ENCODE measurements at places on chromosomes 4 and X.
A peak's percentile ranks its signal among the peaks of the same experiment; 100 is the strongest.

GRCh38 chr4:89123451-89123851 lies 12.1 kb downstream of the TIGD2 start:
- no peak for DNase-seq

GRCh38 chr4:45442466-45442865 lies 681.4 kb downstream of the GABRG1 start:
- DNase-seq = peak; percentile 24

DNA sequence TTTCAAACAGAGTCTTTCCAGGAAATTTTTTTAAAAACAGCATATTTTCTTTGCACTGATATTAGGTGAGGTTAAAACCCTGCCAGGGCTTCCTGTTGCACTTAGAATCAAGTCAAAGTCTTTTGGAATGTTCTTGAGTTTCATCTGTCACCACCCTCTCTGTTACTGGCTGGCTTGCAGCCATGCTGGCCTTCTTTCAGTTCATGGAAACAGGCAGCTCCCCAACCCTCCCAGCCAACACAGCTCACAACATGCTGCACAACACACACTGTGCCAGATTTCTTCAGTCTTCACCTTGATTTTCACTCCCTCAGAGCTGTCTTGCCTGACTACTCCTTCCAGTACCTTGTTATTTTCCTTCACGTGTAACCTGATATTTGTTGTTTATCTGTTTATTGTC lies 129.5 kb downstream of the KCNIP4 start:
- peak; percentile 16 for DNase-seq

- DNase-seq = no peak
Measured at GRCh38 chrX:145524931-145525330, 277.6 kb downstream of the SPANXN1 start.

DNA sequence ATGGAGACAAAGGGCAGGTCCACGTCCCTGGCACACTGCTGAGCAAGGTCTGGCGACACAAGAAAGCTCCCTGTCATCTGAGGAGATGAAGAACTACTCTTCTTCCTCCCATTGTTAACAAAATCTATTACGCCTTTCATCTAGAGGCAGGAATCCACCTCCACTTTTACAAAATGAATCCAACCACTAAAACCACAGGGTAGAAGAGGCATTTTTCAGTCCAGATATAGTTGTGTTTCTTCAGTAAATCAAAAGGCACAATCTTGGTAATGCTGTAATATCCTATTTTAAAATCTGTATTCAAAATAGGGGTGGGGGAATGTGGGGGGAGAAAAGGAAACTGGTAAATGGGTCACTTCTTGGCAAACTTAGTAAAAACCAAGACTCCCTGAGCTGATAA lies 101.4 kb downstream of the CDS1 start:
- no peak for DNase-seq

DNA sequence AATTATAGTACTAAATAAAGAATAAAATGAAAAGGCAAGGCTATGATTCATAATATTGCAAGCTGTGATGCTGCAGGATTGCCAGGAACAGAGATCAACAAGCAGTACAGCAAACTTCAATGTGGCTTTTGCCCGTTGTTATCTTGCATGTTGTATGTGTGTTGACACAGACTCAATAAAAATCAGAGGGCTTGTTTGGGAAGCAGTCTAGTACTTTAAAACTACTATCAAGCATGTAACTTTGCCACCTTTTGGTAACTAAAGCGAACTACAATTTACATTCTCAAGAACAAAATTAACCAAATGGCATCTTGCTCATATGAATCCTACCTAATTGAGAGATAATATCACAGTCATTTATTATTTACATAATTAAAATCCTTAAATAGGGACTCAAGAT lies 79.8 kb upstream of the GPM6A start:
- peak; percentile 12 for DNase-seq

GRCh38 chrX:302975-303374 lies 15.6 kb downstream of the GTPBP6 start:
- peak; percentile 22 for DNase-seq

GRCh38 chr4:44661940-44662622 lies 10.7 kb upstream of the YIPF7 start:
- no peak for DNase-seq

DNA sequence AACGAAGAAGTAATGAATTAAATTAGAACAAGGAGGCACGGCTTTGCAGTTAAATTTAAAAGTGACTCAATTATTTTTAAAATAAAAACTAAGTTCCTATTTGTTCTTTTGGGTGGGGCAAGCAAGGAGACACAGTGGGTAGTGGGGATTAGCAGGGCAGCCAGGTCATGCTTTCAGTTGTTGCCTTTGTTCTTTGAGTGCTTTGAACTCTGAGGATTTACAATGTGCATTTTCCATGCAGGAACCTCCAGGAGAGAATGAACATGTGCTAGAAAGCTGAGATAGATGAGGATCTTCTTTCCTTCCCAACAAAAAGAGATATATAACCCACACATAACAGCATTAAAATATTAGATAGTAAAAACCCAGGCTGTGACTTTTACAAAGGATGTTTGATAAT lies 420.4 kb upstream of the CTSO start:
- no peak for DNase-seq

GRCh38 chrX:71650333-71650969 lies 16.9 kb upstream of the LOC101059915 start:
- no peak for DNase-seq

GRCh38 chrX:111507933-111508332 lies 3.5 kb upstream of the SERTM2 start:
- no peak for DNase-seq

DNA sequence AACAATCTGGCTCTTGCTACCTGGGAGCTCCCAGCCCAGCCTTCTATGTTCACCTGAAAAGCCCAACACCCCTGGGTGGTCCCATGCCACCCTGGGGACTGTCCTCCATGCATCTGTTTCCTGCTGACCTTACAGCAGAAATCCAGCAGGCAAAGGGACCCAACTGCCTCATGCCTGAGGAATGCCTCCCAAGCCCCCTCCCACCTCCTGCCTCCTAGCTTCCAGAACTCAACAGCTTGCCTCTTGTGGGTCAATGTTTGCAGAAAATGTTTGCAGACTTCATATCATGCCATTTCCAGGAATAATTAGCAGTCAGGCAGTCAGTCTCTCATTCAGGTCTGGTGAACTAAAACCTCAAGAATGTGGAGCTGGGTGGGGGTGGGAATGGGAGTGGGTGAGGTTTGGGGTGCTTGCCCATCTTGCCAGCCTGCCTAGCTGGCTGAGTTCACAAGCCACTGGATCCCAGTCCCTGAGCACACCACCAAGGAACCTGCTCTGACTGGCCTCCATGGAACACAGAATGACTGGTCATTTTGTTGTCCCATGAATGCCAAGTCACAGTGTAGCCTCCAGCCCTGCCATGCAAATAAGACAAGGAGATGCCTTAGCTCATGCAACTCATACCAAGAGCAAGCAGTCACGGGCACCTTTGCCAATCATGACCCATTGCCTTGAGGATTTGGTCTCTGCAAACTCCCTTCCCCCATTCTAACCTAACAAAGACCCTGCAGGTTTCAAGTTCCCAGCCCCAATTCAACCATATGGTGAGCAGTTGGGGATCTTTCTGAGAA lies 12.1 kb upstream of the PLAC1 start:
- peak; percentile 78 for DNase-seq

GRCh38 chr4:76292730-76293129 lies 13.8 kb upstream of the STBD1 start:
- no peak for DNase-seq

DNA sequence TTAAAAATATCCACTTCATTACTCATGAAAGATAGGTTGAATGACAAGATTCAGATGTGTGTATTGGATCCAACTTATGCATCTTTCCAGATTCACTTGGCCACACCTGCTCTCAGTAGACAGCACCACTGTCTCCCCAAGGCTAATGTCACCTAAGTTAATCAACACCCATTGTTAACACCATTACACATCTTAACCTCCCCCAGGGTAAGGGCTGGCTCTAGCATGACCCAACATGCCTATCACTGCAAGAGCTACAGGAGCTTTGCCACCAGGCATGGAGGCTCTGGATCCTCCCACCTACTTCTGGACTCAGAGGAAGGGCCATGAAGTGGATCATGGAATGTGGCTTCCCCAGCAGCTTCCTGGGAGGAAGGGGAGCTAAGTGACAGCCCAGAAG lies 32.8 kb upstream of the LSM6 start:
- no peak for DNase-seq

GRCh38 chr4:126137782-126138170 lies 823.0 kb downstream of the FAT4 start:
- DNase-seq = no peak

DNA sequence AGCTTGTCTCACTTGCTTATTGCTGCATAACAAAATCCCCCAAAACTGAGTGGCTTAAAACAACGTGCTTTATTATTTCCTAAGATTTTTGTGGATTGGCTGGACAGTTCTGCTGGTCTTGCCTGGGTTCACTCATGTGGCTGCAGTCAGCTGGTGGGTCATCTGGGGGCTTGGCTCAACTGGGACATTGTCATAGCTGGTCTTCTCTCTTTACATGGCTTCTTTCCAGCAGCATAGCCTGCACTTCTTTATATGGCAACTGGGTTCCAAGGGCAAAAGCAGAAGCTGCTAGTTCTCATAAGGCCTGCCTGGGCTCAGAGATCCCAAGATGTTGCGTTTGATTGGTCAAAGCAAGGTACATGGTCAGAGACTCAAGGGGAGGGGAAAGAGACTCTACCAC lies 33.7 kb upstream of the STAG2 start:
- DNase-seq = no peak

DNA sequence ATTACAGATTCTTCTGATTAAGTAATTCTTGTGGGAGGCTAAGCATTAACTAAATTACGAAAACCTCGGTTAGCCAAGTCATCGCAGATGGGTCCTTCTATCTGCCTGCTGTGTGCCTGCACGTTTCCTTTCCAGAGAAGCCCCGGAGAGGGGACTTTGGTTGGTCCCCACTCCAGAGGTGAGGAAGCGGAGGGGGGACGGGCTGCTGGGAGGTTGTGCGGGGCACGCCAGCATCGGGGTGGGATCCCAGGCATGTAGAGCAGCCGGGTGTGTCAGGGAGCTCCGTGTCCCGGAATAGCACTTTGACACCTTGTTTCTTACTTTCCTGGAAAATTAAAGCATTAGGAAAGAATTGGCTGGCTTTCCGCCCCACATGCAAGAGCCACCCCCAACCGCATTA lies 26.6 kb downstream of the PIGG start:
- DNase-seq = no peak

DNA sequence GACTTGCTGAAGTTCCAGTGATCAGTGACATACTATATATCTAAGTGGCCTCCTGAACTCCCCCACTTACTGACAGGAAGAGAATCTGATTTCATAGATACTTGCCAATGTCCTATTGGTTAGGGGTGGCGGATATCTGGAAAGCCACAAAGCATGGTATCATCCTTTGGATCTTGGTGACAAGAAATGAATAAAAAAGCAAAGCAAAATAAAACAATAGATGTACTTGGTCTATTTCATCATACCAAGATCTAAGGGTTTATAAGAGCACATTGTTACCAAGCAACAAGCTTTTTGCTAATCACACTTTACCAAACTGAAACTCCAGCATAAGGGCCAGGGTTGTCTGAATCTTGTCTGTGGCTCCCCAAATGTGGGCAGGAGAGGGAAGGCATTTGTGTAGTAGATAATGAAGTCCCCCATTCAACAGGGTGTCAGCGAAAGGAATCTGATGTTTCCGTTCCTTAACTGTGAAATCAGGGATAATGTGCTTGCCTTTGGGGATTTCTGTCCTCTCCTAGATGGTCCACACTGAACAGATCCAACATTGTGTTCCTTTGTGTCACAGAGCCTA lies 125.0 kb upstream of the SMIM10 start:
- no peak for DNase-seq

- DNase-seq = no peak
Measured at GRCh38 chrX:129721870-129722269, 16.9 kb upstream of the XPNPEP2 start.

DNA sequence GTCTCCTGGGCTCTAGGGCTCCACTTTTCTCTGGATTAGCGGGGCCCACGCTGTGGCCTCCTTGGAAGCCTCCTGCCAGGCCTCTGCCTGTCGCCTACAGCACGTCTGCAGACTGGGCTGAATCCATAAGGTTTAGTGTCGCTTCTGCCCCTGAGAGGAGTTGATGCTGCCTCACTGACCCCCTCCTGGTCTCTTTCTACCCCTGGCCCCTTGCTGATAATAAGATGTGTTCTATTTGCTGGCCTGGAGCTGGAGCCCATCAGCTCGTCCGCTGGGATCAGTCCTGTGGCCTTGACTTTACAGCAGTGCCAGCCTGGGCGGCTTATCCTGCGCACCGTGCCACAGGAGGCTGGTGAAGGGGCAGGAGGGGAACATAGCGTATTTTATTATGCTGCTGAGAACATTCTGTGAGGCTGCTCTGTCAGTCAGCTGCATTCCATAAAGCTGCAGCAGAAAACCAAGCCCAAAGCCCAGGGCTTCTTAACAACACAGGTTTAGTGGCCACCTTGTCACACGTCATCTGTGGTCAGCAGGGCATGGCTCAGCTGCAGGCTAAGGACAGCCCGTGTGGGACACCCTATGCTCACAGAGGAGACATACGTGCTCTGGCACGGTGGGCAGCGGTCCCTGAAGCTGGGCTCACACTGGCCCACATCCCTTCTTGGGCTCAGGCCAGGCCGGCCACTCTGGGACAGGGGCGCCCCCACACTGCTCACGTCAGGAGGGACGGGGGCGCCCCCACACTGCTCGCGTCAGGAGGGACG lies 29.3 kb upstream of the HGFAC start:
- DNase-seq = no peak

- DNase-seq = peak; percentile 83
Measured at GRCh38 chrX:74521961-74522751, 92.3 kb downstream of the RLIM start.

GRCh38 chr4:54395013-54395527 lies 166.0 kb downstream of the PDGFRA start:
- DNase-seq = no peak

DNA sequence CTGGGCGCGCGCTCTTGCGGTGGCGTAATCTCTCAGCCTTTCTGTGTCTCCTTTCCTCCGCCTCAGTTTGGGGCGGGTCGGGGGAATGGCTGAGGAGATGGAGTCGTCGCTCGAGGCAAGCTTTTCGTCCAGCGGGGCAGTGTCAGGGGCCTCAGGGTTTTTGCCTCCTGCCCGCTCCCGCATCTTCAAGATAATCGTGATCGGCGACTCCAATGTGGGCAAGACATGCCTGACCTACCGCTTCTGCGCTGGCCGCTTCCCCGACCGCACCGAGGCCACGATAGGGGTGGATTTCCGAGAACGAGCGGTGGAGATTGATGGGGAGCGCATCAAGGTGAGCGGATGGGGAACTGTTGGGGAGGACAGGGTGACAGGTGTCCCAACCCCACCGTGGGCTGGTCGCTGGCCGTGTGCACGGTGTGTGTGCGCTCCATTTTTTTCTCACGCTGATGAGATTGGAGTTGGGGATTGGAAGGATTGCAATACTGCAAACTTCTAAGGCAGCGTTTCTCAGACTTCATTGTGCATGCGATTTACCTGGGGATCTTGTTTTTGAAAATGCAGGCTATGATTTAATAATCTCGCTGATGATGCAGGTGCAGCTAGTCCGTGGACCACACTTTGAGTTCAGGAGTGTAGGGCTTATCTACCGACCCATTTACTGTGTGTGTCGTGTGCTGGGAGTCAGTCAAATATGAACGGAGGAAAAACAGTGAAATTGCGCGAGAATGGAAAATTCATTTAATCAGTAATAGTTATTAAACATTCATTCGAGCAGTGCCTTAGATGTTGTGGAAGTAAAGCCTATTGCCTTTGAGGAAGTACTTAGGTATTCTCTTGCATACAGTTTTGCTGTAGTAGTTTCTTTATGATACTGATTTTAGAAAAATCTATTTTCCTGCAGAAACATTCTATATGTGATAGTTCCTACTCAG lies at the start of gene RAB33B:
TSS of gene RAB33B (plus strand) at position 11 of the 935 bp plus-strand sequence. CDS start at position 86, 75 bp downstream.
- no peak for DNase-seq

Data from cardiac fibroblast (primary cell).